Thoracic aorta (tissue), 2 donors: ENCODE measurements at places on chromosomes 1 and 21.

DNA sequence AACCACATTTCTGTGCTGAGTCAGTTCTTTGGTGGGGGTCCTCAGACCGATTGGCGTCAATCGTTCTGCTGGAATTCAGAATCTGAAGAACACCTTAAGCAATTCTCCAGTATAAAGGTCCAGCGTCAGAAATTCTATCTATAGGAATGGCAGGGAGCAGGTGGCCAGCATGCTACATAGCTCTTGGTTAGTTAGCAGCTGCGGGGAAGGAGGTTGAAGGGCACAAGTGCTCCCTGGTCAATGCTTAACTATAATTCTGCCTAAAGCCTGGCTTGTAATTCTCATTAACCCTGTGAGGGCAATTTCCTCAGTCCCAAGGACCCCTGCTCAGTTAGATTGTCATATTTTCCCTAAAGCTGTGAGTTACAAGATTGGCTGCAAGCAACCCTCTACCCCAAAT lies 54.3 kb upstream of the GALNT2 start:
- no peak for DNase-seq
- no peak overlapping the region for H3K27ac ChIP-seq
- H3K36me3 ChIP-seq, result no peaks in the 10 kb centered on the region
- no peaks in the 10 kb centered on the region for H3K27me3 ChIP-seq
- no peaks in the 10 kb centered on the region for H3K4me1 ChIP-seq

GRCh38 chr21:43937891-43938309 lies 72.9 kb downstream of the AGPAT3 start:
- H3K4me1 ChIP-seq, result peaks cover 7% of the 10 kb centered on the region
- no peak overlapping the region for H3K4me3 ChIP-seq
- no peaks in the 10 kb centered on the region for H3K27me3 ChIP-seq

DNA sequence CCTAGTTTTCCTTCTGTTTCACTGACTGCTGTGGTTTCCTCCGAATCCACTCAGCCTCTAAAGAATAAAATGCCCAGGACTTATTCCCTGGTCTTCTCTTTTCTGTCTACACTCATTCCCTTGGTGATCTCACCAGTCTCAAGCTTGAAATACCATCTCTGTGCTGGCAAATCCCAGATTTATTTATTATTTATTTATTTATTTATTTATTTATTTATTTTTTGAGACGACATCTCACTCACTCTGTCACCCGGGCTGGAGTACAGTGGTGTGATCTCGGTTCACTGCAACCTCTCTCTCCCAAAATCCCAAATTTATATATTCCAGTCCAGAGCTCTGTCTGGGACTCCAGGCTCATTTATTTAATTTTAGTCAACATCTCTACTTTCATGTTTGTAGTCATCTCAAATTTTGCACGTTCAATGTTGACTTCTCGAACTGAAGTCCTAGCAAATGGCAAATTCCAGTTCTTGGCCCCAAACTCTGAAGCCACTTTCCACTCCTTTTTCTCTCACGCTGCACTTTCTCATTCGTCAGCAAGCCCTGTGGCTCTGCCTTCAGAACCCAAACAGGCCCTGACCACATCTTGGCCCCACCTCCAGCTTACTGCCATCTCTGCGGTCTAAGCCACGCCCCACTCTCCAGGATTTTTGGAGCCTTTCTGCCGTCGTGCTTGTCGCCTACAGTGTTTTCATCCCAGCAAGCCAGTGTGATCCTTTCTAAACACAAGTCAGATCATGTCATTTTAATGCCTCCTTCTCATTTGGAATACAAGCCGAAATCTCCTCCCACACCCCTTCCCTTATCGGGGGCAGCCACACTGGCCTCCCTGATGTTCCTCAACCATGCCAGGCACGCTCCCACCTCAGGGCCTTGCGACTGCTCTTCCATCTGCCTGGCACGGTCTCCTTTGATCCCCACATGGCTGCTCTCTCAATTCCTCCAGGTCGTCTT lies 14.2 kb upstream of the TENT5B start:
- H3K36me3 ChIP-seq, result no peaks in the 10 kb centered on the region
- no peaks in the 10 kb centered on the region for H3K27me3 ChIP-seq

GRCh38 chr1:69595486-69595885 lies 27.8 kb downstream of the LRRC7 start:
- H3K27me3 ChIP-seq, result no peaks in the 10 kb centered on the region
- no peak overlapping the region for H3K27ac ChIP-seq
- DNase-seq, result no peak
- no peaks in the 10 kb centered on the region for H3K4me1 ChIP-seq
